ENCODE measurements at places on chromosomes 4 and X.

GRCh38 chr4:159480826-159481225 lies 377.9 kb downstream of the RAPGEF2 start:
- DNase-seq: no peak

DNA sequence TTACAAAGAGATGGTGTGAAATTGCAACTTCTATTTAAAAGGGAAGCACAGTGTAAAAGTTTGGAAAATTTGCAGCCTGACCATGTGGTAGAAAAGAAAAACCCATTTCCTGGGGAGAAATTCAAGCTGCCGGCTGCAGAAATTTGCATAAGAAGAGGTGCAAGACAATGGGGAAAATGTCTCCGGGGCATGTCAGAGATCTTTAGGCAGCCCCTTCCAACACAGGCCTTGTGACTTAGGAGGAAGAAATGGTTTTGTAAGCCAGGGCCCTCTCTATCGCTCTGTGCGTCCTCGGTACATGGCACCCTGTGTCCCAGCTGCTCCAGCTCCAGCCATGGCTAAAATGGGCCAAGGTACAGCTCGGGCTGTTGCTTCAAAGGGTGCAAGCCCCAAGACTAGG lies 40.4 kb downstream of the CCDC158 start:
- no peak for DNase-seq

- no peak for DNase-seq
Observed at GRCh38 chr4:111650674-111651086, 494.6 kb upstream of the FAM241A start.

- DNase-seq: peak; percentile 47
Observed at GRCh38 chrX:15471028-15471427, 22.1 kb downstream of the PIR start.

GRCh38 chrX:68098431-68098830 lies 334.9 kb downstream of the OPHN1 start:
- no peak for DNase-seq

- no peak for DNase-seq
Observed at GRCh38 chrX:124242131-124242530, 90.3 kb upstream of the TEX13D start.

DNA sequence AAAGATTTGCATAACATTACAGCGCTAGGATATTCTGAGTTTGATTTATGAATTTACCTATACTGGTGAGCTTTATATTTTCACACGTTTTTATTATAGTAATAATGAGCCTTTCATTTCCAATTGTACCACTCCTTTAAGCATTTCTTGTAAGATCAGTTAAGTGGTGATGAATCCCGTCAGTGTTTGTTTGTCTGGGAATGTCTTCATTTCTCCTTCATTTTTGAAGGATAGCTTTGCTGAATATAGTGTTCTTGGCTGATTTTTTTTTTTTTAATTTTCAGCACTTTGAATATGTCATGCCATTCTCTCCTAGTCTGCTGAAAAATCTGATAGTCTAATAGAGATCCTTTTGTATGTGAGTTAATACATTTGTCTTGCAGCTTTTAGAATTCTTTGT lies 70.1 kb downstream of the IL15 start:
- DNase-seq: no peak

- DNase-seq: no peak
Observed at GRCh38 chr4:105483840-105484239, 10.0 kb upstream of the PPA2 start.

- DNase-seq: no peak
Observed at GRCh38 chr4:103307453-103308247, 109.5 kb upstream of the CENPE start.

- DNase-seq: no peak
Observed at GRCh38 chr4:121057466-121057922, 14.8 kb downstream of the NDNF start.

DNA sequence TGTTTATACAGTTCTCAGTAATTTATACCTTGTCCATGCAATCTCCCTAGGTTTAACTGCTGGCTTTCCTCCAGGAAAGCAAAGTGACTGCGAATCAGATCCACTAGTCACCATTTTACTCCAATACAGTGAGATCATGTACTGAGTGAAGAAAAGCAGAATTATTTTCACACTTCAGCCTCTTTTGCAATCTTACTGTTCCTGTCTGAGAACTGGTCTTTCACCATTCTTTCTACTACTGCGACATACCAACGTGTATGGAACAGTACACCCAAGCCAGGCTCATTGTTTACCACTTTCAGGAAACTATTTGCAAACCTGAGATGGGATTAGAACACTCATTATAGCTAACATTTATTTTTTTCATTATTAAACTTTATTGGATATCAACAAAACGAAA lies 8.0 kb upstream of the MSL3 start:
- no peak for DNase-seq

DNA sequence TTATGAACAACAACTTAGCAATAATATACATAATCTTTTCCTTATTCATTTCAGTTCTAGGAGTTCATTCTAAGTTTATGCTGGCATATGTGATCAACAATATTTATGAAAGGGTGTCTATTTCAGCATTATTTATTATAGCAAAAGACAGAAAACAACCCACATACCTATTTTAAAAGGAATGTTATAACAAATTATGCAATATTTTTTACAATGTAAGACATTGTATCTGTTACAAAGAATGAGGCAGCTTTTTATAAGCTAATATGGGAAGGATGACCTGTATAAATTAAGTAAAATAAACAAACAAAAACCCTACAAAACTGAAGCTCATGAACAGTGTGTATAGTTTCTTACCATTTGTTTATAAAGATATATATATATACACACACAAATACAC lies 42.7 kb downstream of the AGTR2 start:
- DNase-seq: no peak

DNA sequence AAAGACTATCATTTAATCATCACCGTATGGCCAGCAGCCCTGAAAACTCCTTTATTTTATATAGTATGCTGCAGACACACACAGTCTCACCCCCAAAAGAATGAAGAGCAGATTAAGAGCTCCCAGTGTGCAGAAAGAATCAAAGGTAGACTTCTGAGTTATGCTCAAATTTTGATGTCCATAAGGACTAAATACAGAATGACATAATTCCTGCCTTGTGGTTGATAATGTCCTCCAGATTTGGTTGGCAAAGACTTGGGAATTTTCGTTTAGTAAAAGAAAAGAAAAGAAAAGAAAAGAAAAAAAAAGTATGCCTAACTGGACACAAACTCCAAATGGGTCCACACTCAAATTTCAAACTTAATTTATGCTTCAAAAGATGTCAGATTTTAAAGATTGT lies 118.1 kb upstream of the PLAC1 start:
- no peak for DNase-seq

GRCh38 chrX:37782359-37782758 lies 2.5 kb downstream of the CYBB start:
- DNase-seq: no peak

All from DND-41 (cell line).